NCI-H510A (cell line): ENCODE measurements at places on chromosomes 5 and 9.

GRCh38 chr9:136036050-136036449 is 59.0 kb downstream of the NACC2 start:
- no peak for DNase-seq

DNA sequence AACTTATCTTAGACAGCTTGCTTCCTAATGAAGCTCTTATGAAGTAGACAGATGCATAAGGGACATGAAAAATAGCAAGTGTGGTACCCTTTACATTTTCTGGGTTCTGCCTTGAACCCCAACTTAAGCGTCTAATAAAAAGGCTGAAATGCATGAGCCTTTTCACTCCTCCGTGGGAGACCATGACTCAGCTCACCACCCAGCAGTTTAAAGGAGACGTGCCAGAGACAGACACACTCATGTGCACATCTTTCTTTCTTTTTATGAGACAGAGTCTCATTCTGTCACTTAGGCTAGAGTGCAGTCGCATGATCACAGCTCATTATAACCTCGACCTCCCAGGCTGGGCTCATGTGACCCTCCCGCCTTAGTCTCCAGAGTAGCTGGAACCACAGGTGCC is 22.3 kb downstream of the CTXN3 start:
- no peak for DNase-seq

GRCh38 chr5:4113905-4114304 is 518.3 kb downstream of the IRX1 start:
- DNase-seq: no peak

GRCh38 chr5:50759526-50760270 is 93.3 kb downstream of the PARP8 start:
- DNase-seq: no peak

DNA sequence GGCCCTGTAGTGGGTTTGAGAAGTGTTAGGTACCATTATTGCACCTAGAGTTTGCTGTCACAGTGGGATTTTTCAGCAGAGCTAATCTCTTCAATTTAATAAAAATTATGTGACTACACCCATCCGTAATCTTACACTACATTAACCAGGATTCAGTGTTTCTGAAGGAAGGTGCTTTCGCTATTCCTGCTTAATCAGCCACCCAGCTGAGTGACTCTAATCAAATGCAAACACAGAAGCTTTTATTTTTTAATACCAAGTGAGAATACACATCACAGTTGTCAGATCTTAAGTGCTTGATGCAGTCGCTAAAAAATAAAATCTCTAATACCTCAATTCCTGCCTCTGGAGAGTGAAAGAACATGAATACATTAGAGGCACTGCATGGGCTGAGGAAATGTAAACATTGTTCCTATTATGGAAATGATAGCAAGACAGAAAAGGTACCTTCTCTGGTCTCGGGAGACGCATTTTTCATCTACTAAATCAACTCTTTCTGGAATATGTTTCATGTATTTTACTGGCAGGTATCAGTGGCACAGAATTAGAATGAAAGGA is 125.7 kb downstream of the SEMA6A start:
- DNase-seq: no peak

DNA sequence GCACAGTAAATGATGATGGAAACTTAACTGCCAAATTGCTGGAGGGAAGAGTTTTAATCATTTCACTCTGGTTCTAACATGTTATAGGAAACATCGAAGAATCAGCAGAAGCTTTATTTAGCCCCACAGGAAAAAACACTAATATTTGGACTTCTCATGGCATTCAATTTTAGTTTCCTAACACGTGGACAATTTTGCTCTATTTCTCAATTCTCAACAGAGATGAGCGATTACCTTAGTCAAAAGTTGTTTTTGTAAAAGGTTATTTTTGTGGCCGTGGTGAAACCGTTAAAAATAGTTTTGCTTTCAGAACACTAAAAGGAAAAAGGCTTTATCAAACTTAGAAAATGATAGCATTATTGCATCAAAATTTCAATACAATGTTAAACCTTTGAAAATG is 235.2 kb downstream of the PLK2 start:
- DNase-seq: no peak

DNA sequence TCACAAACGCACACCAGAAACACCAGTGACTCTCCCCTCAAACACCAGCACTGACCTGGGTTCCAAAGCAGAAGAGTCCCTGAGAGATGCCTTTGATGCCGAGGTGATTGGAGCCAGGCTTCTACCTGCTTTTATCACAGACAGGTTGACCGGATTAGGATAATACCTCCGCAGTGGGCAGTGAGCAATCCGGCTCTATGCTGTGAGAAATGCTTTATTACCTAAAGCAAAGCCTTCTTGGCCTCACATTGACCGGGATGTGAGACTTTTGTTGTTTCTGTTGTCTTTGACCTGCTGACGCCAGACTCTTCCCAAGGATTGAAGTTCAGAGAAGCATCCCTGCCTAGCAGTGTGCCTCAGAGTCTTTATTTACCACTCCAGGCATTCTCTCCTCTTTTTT is 320.3 kb upstream of the CLINT1 start:
- DNase-seq: no peak

GRCh38 chr5:108720391-108720790 is 27.3 kb upstream of the FER start:
- DNase-seq: no peak

- no peak for DNase-seq
These were observed 16.1 kb upstream of the COL5A1 start for GRCh38 chr9:134625361-134626068.

DNA sequence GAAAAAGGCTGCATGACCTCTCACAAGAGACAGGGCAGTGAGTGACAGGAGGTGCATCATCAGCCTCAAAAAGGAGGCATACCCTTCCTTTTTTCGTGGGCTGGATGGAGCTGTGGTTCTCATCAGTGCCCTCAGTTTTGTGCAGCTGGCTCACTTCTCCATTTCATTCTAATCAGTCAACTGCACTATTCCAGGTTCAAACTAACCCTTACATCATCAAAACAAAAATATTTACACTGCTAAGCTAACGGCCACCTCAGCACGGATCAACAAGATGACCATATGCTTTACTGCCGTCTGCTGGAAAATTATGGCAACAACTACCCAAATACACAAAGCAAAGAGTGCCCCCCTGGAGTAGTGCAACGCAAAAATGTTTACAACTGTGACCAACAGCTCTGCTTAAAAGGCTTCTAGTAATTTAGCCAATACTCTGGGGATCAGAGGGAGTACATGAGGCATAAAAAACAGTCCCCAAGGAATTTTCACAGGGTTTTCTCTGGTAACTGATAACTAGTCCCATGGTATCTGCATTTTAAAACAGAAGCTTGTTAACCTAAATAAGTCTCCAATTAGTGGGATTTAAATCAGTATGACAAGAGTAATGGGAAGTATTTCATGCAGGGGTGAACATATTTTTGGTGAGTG is 10.8 kb downstream of the KCNV2 start:
- DNase-seq: peak; percentile 47

GRCh38 chr9:22693156-22693555 is 246.5 kb downstream of the DMRTA1 start:
- no peak for DNase-seq

DNA sequence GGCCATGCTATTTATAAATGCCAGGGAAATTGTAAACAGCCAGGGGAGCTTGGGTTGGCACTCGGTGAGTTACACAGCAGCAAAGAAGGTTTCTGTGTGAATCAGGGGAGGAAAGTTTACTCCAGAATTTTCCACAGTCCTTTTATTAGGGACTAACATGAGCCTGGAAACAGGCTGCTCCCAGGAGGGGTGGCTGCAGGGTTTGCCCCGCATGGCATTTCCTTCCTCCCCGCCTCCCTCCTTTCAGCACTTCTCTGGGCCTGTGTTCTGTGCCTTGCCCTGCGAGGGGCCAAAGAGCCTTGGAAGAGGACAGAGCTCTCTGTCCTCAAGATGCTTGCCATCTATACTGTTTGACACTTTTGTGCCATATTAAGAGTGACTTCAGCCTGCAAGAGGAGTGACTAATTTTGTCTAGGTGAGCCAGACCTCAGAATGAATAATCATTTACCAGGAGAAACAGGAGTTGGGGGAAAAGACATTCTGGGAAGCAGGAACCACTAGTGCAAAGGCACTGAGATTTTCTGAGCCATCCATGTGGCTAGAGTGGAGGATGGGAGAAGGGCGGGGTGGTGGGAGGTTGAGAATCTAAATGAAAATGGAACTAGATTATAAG is 1.8 kb downstream of the GSN start:
- no peak for DNase-seq

- DNase-seq: no peak
These were observed 106.1 kb downstream of the UBAP2 start for GRCh38 chr9:33942471-33943083.

GRCh38 chr5:67234671-67235176 is 38.1 kb upstream of the CD180 start:
- DNase-seq: no peak

DNA sequence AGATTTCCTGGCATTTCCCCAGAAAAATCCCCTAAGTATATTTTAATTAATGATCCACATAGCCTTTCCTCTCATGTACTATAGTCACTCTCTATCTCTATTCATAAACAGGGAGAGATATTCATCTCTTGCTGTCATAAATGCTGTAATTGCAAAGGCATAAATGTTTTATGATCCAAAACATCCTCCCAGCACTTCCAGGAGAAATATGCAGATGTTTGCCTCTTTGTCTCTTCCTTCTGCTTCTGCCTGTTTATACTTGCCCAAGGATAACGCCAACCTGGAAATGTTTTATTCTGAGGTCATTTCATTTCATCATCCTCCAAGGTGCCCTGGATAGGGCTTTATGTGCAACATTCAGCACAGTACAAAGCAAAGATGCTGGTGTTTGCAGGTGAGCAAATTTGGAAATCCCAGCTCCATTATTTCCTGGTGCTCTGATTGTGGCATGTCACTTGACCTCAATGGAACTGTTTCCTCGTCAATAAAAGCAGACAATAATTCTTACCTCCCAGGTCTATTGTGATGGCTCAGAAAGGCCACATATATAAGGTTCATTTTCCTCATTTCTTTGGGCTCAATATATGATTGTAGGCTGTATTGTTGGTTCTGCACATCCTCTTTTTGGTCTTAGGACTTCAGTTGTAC is 6.9 kb downstream of the TNFSF15 start:
- DNase-seq: no peak

GRCh38 chr9:77533671-77534070 is 114.5 kb downstream of the GNA14 start:
- DNase-seq: no peak

DNA sequence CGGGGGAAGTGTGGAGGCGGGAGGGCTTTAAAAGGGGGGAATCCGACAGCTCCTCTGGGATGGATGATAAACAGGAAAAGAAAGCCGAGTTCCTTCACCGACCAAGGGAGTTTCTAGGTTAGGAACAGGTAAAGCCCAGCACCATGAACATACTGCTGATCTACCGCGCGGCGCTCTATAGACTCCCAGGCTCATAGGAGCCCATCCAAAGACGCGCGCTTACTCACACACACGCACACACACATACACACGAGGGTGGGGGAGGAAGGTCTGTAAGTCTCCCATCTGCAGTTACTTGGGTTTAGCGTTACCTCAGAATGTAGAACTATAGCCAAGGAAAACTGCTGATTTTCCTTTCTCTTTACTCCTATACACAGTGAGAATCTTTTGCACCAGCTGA is 2.6 kb upstream of the GABRB2 start:
- no peak for DNase-seq

DNA sequence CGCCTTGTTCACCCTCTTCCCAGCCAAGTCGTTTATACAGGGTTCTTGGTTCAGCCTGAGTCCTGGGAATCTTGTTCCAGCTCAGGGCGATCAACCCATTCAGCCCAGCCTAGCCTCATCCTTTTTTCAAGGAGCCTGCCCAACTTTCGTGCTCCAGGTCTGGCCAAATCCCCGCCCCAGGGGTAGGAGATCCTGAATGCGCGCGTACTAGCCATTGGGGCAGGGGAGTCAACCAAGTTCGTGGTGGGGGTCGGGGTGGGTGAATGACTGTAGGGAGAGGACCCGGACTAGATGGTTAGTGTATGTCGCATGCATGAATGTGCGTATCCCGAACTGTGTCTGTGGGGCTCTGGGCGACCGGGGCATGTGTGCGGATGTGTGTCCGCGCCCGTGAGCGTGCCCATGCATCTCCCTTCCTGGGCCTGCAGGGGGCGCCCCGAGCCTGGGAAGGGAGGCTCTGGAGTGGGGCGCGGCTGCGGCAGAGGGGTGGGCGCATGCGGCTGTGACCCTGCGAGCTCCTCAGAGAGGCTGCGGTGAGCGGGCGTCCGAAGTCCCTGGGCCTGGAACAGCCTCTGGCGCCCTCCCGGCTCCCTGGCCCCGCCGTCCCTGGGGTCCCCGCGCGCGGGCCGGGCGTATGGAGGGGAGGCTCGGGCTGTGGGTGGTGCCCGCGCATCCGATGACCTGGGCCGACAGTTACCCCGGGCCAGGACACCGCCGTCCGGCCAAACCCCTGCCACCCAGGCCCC is 8.7 kb downstream of the CCL21 start:
- peak; percentile 9 for DNase-seq

GRCh38 chr9:95504053-95504963 is 12.5 kb downstream of the PTCH1 start:
- no peak for DNase-seq

DNA sequence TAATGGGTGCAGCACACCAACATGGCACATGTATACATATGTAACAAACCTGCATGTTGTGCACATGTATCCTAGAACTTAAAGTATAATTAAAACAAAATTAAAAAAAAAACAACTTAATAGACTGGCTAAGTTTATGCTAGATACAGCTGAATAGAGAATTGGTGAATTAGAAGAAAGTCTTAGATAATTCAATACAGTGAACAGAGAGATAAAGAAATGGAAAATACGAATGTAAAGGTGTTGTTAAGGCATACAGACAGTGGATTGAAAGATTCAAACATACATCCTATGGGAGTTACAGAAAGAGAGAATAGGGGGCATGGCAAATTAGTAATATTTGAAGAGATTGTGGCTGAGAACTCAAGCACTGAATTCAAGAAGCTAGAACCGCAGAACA is 75.4 kb downstream of the RASGRF2 start:
- DNase-seq: no peak

- no peak for DNase-seq
These were observed 45.1 kb downstream of the PRRT1B start for GRCh38 chr9:131590449-131590848.

DNA sequence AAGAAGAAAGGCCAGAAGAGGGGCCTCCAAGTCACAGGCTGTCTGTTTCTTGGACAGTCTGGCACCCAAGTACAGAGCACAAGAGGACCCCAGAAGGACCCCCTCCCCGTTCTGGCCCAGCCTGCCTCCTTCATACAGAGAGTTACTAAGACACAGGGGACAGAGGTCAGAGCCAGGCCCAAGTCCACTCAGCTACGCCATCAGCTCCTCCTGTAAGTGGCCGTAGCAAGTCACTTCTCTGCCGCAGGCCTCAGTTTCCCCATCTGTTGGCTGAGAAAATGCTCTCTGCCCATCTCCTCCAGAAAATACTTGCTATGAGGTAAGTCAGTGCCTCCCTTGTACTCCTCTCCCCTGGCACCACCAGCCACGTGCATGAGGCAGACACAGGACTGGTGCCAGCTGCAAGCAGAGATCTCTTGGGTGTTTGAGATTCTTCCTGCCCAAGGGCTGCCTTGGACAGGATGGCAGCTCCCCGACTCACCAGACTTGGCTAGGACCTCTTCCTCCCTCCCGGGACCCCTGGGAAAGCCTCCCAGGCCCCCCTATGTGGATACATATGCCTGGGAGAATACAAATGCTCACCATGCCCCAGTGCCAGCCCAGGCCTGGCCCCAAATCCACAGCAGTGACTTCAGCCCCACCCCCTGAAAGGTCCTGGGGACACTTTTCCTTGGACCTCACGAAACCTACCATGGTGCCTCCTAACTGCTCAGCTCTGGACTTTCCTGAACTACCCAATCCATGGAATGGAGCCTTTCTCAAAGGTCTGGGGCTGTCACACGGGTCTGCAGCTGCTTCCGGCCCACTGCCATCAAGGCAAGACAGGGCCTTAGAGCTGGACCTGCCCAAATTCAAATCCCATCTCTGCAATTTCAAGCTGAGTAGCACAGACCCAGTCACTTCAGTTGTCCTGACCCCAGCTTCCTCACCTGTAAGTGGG is 5.1 kb downstream of the EEIG1 start:
- DNase-seq: no peak
